Activated T-helper 9 cell treated with anti-CD3 and anti-CD28 coated beads, Interleukin-2, amount 50 U/mL, for 16 hours (primary cell): ENCODE measurements at places on chromosomes 1 and 21.

- DNase-seq = no peak
Measured at GRCh38 chr1:218510153-218510772, 165.1 kb downstream of the TGFB2 start.

DNA sequence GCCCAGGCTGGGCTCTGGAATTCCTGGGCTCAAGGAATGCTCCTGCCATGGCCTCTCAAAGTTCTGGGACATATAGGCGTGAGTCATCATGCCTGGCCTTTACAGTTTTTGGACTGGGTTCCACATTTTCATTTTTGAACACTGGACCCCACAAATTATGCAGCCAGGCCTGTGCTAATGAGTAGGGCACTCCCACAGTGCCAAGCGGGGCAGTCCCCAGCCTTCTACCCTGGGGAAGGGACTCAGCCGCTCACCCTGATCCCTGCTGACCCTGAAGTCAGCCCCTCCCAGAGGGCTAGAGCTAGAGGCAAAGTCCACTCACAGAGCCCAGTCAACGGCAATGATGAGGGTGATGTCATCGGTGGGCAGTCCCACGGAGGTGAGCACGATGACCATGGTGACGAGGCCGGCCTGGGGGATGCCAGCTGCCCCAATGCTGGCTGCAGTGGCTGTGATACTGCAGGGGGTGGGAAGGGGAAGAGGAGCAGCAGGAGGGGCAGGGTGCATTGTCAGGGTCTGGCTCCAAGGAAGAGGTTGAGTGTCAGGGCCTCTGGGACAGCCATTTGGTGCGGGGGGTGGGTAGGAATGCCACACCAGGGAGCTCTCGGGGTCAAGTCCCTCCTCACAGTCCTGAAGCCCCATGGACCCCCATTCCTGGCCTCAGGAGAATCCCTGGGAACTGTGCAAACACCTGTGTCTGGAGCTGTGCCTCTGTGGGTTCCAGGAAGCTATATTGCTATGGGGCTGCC lies 27.6 kb downstream of the PODN start:
- no peak for DNase-seq

GRCh38 chr1:32898958-32899357 lies 2.2 kb downstream of the TMEM54 start:
- DNase-seq = no peak

DNA sequence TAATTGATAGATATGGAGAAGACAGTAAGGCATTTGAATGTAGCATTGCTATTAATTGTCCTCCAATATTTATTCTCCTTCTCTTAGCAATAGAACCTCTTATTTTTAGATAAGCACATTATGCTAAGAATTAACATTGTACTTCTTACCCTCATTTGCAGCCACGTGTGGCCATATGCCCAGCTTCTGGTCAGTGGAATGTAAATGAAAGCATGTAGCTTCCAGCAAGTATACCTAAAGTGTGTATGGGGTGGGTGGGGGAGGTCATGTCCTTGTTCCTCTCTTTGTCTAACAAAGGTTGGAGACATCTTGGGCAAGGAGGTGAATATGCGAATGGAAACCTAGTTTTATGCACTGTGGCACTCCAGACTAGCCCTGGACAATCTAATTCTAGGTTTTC lies 133.6 kb upstream of the HMCN1 start:
- no peak for DNase-seq

- peak; percentile 48 for DNase-seq
Measured at GRCh38 chr1:11838349-11839272, 9.0 kb downstream of the NPPA start.

DNA sequence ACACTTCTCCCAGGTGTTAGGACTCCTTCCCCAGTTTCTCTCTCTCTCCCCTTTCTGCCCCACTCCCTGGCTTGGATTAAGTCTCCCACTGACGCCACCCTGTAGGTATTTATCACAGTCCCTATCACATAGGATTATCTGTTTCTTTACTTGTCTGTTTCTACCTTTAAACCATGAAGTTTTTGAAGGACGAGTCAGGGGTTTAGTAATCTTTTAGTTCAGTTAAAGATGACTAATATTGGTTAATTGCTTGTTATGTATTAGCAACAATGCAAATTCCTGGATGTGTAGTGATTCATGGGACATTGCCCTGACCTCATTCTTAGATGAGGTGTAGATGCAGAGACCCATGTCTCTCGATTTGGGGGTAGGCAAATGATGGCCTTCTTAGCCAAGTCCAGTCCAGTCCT lies 6.4 kb downstream of the LAMC1 start:
- DNase-seq = no peak

GRCh38 chr21:33231526-33231925 lies 1.8 kb downstream of the IFNAR2 start:
- DNase-seq = peak; percentile 33

DNA sequence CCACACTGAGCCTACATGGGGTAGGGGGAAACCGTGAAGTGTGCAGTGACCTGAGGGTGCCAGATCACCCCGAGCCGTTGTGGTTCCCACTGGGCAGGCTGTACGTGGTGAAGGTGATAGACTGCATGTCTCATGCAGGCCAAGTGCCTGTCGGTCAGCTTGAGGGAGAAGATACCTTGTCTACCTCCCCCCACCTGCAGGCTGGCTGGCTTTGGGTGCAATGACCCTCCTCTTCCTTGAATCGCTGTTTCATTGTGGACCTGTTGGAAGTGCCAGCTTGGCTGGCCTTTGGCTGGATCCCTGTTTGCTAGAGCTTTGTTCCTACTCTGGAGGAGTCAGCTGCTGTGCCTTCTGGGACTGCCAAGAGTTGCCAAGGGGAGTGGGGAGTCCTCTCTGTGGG lies 92.5 kb downstream of the GALNT2 start:
- no peak for DNase-seq

DNA sequence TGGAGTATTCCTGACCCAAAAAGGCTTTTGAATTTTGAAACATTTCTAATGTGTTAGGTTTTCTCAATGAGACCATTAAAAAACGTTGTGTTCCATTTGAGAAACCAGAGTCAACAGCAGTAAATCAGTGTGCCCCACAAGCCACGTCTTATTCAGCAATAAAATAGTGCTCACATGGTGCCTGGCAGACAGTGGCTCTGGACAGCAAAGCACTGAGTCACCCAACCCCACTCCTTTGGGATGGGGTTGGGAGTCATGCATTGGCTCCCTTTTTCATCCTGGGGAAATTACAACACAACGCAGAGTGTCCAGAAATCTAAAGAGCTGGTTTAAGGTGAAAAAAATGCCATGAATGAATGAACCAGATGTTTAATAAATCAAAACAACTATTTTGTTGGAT lies 46.5 kb downstream of the KCNJ15 start:
- no peak for DNase-seq

GRCh38 chr1:229863651-229864545 lies 203.1 kb upstream of the GALNT2 start:
- DNase-seq = no peak

DNA sequence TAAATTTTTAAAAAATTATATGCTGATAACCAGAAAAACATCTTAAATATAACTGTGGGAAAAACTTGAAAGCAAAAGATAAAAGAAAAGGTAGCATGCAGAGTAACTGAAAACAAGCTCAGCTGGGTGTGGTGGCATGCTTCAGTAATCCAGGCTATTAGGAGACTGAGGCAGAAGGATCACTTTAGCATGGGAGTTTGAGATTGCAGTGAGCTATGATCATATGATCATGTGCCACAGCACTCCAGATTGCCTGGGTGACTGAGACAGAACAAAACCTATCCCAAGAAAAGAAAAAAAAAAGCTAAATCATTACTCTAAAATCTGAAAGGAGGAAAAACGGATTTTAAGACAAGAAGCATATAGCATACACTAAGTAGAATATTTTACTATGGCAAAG lies 1624.0 kb downstream of the AMY1C start:
- DNase-seq = no peak

DNA sequence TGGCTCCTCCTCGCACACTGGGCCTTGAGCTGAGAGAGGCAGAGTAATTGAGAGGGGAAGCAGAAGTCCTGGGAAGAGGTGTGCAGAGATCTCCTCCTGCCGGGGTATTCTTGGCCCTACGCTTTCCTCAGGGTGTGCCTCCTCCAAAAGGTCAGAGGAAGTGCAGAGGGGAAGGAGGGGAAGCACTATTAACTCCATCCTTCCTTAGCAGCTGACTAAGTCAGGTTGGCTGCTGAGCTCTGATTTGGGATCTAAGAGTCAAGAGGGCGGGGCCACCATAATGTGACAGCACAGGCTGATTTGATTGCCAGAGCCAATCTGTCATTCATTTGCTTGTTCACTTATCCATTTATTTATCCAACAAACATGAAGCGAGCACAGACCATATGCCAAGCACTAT lies 12.3 kb downstream of the ATP2B4 start:
- DNase-seq = no peak

DNA sequence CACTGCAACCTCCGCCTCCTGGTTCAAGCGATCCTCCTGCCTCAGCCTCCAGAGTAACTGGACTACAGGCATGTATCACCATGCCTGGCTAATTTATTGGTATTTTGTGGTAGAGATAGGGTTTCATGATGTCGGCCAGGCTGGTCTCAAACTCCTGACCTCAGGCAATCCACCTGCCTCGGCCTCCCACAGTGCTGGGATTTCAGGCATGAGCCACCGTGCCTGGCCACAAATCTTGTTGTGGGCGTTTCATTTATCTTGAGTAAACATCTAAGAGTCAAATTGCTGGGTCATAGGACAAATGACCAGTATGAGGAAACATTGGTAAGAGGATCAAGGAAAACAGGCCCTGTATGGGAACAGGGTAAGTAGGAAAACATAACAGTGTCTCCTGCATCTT lies 17.9 kb downstream of the TMEM200B start:
- no peak for DNase-seq

GRCh38 chr1:65751961-65752360 lies 40.7 kb upstream of the PDE4B start:
- DNase-seq = no peak

DNA sequence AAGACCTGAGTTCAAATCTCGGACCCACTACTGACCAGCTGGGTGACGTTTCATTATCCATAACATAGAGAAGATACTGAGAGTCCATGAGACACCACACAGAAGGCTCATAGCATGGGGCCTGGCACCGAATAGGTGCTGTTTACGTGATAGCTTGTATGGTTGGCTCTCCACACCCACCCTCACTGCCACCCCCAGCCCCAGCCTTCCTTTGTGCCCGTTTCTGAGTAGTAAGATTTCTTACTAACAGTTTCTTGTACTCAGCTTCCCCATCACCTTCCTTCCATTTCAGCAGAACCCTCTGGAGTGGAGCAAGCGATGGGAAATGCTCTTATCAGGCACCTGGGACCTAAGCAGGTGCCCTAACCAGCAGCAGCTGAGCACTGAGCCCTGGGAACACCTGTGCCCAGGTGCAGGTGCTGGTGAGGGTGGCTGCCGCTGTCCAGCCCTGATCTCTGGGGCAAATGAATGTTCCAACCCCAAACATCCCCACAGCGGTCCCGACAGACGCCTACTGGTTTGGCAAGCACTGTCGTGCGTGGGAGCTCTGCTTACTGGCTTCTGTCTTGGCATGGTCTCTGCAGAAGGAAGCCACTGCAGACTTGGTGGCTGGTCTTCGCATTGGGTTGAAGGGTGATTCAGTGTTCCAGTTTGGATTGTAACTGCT lies 225.4 kb downstream of the CAMTA1 start:
- DNase-seq = no peak

DNA sequence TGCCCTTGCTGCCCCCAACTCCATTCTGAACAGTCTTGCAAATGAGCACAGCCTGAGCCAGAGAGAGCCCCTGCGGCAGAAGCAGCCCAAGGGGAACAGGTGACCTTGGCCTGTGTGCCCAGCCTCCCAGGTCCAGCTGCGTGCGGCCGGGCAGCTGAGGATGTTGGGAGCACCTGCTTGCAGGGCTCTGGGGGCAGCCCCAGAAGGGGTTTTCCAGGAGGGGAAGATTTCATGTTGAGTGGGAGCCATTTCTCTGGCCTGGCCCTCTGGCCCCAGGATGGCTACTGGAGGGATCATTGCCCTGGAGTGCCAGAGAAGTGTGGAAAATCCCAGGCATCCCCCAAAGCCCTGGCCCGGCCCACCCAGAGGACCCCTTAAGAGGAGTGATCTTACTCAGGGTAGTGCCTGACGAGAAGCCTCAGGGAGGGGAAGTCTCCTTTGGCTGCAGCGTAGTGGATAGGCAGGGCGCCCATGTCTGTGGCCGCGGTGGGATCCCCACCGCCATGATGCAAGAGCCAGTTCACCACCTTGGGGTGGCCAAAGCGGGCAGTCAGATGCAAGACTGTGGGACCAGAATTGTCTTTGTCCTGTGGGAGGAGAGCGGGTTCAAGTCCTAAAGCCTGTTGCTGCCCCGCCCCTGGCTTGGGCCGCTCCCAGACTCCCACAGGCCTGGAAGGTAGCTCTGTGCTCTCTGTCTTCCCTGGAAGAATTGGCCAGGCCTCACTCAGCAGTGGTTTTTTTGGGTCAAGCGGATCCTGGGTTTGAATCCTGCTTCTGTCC lies 20.6 kb upstream of the RNU1-4 start:
- no peak for DNase-seq
